Muscle of leg (tissue), 16 donors: ENCODE measurements at places on chromosomes 12 and 14. TPM values are rescaled to one million over a fixed set of nuclear protein-coding genes. Genes with fewer than 3 reads are reported as not detected.

DNA sequence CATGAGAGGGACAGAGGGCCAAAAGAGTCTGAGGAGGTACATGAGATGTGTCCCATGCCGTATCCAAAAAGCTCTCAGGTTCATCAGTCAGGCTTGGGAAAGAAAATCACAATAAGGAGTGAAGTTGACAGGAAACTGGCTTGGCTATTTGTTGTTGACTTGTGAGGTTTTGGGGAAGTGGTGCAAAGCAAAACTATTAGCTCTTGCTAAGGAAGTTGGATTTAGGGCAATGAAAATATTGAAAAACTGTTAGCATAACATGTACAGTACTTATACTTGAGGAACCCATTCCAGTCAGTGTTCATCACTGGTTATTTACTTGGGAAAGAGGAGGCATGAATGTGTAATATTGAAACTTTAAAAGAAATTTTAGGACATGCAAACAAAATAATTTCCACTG lies 145.9 kb downstream of the DUSP6 start:
- peak; percentile 38 for DNase-seq

DNA sequence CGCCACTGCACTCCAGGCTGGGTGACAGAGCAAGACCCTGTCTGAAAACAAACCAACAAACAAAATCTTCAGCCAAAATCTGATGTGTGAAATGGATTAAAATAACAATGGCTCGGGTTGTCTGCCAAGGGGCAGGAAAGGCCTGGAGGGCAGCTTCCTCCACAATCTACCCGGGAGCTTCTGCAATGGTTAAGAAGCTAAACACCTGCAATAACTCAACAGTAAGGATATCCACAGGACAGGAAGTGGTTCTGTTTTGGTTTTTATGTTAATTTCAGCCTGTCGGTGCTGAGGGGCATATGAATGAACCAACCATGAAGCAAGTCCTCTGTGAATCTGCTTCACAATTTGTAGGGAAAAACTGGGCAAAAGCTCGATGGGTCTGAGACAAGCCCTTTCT lies 34.4 kb downstream of the RAD52 start:
- no peak for DNase-seq

DNA sequence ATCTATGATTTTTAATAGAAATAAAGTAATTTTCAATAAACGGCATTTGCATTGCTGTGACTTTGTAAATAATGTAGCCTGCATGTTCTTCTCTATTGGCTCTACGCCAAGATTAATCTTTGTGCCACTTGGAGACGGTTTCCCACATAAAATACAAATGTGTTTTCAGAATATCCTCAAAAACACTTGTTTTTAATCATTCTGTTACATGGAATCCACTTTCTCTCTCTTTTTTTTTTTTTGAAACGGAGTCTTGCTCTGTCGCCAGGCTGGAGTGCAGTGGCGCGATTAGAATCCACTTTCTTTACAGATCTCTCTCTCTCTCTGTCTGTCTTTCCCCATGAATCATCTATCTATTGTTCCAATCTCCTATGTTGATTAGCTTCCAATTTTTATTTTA lies 22.8 kb upstream of the SSPN start:
- DNase-seq: no peak

DNA sequence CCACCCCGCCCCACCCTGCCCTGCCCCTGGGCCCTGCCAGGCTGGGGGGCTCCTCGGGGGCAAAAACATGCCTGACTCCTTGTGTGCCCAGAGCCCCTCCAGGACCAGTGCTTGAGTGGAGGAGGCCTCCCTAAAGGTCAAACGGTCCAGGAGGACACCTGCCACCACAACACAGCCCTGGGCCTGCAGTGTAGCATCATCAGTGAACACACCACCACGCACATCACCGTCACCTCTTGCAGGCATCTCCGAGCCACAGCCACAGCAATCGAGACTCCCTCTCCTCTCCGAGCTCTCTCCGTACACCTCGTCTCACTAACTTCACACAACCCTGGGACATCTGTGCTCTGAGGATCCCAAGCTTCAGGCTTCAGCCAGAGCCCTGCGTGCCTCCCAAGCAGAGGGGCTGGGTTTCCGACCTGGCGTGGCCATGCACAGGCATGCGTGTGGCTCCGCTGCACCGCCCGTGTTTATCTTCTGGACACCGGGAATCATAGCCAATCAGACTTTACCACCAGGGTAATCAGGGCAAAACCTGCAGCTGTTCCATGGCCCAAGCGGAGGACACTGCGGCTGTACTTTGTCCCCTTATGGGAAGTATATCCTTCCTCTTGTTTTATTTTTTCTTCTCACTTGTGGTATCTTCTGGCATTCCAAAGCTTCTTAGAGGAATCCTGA lies 6.2 kb upstream of the DIO3 start:
- no peak for DNase-seq

The CIDEB gene
- total RNA-seq: 13.4 TPM
